Osteoblast (primary cell): ENCODE measurements at places on chromosomes 5 and 9. TPM values are rescaled to one million over a fixed set of nuclear protein-coding genes. Genes with fewer than 3 reads are reported as not detected.

PCDHGA4 gene
- 6.8 and 6.9 TPM in 2 replicates for total RNA-seq

- DNase-seq = no peak
These were observed 502.7 kb upstream of the KLF4 start for GRCh38 chr9:107992271-107992670.

FCHSD1 gene
- 21.8 and 22.4 TPM in 2 replicates for total RNA-seq

DNA sequence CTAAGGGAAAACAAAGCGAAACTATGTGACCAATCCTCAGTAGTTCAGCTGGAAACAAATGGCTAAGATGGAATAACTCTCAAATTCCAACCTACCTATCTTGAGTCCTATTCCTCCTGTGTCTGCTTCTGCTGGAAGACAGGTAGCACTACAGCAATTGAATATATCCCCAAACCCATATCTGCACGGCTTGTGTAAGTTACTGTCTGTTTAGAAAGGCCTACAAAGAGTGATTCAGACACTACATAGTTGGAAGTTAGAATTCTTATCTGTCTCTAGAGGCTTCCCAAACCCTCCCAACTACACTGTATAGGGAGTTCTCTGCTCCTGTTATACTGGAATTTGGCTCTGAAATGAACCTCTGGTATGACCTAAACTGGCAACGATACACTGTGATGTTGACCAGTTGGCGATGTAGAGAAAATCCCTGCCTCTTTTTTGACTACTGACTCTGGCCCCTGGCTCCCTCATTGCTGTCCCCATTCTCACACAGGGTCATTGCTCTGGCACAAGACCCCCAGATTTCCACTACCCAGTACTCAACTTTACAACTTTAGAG, 22.6 kb upstream of the NADK2 start:
- no peak for DNase-seq

ECM2 gene
- 55.4 and 62.2 TPM in 2 replicates for total RNA-seq

GALNT12 gene
- total RNA-seq = 10.1 and 11.8 TPM in 2 replicates

GRCh38 chr5:170411100-170411499, 21.9 kb upstream of the KCNMB1 start:
- no peak for DNase-seq

CCNO gene
- total RNA-seq = 1.4 and 2.1 TPM in 2 replicates

- no peak for DNase-seq
These were observed 209.1 kb downstream of the SREK1 start for GRCh38 chr5:66353186-66353585.

PCDHGB2 gene
- total RNA-seq = 4.3 and 5.6 TPM in 2 replicates

- DNase-seq = peak; percentile 38
These were observed 29.1 kb downstream of the FOCAD start for GRCh38 chr9:20713172-20713571.

- no peak for DNase-seq
These were observed 130.2 kb downstream of the DNAH5 start for GRCh38 chr5:13814301-13814700.

DNA sequence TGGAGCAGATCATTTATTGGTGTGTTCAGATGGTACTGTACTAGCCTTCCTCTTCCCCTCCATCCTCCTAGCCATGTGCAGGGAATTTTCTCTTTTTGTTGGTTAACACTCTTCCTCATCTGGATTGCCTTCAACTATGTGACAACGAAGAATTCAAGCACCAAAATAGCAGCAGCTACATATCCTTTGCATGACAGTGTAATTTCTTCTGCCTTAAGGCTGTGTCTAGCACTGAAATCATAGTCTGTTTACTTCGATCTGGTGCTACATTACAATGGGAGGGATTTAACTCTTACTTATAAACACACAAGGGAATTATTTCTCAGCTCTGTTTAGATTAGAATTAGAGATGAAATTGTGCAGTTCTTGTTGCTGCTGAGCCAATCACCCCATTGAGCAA, 260.4 kb downstream of the ARL15 start:
- no peak for DNase-seq

- DNase-seq = no peak
These were observed 707 bp downstream of the GTF3C5 start for GRCh38 chr9:133031496-133031911.

GRCh38 chr5:163730206-163730756, 224.9 kb downstream of the MAT2B start:
- no peak for DNase-seq

DNA sequence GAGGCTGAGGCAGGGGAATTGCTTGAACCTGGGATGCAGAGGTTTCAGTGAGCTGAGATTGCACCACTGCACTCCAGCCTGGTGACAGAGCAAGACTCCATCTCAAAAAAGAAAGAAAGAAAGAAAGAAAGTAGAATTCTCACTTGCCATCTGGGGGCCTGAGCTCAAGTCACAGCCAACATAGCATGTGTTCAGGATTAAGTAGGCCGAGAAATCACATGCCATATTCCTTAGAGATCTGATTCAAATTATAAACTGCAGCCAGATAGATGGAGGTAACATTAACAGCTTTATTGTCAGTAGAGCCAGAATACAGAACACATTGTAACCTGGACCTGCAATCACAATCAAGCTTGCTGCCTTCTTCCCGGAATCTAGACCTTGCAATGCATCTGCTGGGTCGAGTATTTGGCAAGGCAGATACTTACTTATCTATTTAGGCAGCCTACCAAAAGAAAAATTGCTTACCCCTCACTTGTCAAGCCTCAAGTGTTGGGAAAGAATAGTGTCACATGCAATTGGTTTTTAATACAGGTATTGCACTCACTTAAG, 173.7 kb downstream of the CPLANE1 start:
- DNase-seq = no peak

GRCh38 chr9:89166852-89167251, 11.8 kb downstream of the SHC3 start:
- no peak for DNase-seq

GRCh38 chr9:125235804-125236519, 5.2 kb downstream of the HSPA5 start:
- DNase-seq = no peak

GRCh38 chr5:82163452-82164175, 114.5 kb downstream of the RPS23 start:
- no peak for DNase-seq

- no peak for DNase-seq
These were observed 290.5 kb downstream of the SLF1 start for GRCh38 chr5:94908889-94909480.
